ENCODE measurements at places on chromosomes 11 and 22. TPM values are rescaled to one million over a fixed set of nuclear protein-coding genes. Genes with fewer than 3 reads are reported as not detected.

Gene PGM2L1
- 7.8 TPM for total RNA-seq

Gene OR2AG2
- total RNA-seq: not detected

Gene OR2D2
- not detected for total RNA-seq

Gene IGLL1
- total RNA-seq: not detected

Gene PRSS23
- total RNA-seq: 45.5 TPM

GRCh38 chr11:45333001-45333971 lies 47.1 kb upstream of the SYT13 start:
- peak; percentile 31 for DNase-seq

DNA sequence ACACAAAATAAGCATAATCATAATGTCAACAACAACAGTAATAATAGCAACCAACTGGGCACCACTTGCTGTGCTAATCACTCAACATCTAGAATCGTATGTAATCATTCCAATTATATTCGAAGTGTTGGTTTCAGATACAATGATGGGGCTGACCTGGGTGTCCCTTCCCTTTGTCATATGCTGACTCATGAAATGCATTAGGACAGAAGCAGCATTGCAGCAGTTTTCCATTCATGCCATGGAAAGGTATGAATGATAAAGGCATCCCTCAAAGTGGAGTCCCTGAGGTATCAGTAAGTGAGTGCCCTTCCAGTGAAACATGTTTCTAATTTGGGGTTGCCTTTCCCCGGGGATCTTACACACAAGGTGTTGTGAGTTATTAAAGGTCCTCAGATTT lies 46.3 kb upstream of the ANO3 start:
- DNase-seq: no peak

DNA sequence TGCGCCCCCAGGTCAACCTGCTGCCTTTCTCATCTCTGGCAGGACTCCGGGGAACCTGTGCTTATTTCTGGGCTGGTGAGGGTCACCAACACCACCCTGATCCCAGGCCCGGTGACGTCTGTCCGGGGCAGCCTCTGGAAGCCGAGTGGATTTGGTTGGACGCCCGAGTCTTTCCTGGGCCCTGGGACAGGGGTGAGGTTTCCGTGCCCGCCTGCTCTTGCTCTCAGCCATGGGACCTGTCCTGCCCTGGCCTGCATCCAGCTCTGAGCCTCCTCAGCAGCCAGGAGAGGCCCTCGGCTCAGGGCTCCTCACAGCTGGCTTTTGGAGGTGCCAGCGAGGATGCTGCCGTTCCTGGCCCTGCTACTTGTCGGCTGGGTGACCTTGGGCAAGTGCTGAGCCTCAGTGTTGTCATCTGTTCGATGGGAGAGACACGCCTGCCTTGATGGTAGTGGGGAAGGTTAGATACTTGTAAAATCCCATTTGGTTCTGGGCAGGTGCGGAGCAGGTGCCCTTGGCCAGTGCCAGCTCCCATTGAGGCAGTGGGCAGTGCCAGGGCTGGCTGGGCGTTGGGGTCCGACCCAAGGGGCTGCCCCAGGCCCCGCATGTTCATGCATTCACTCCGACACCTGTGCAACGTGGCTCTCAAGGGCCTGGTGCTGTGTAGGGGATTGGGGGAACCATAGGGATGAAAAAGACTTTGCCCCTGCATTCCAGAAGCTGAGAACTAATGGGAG lies 58.9 kb upstream of the THY1 start:
- DNase-seq: no peak

DNA sequence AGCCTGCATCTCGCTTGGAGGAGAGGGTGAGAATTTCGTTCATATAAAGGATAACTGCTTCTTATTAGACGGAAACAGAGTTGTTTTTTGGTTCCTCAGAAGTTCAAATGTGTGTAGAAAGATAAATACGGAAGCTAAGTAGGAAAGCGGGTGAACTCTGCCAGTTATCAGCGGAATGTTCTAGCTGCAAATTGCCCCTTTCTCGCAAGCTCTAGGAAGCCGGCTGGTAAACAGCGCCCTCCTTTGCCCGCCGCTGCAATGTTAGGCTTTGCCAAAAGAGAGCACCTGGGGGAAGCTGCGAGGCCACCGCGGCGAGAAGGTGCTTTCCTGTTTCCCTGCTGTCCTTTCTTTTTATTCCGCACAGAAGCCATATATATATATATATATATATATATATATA lies 67.0 kb downstream of the IGLL5 start:
- no peak for DNase-seq

DNA sequence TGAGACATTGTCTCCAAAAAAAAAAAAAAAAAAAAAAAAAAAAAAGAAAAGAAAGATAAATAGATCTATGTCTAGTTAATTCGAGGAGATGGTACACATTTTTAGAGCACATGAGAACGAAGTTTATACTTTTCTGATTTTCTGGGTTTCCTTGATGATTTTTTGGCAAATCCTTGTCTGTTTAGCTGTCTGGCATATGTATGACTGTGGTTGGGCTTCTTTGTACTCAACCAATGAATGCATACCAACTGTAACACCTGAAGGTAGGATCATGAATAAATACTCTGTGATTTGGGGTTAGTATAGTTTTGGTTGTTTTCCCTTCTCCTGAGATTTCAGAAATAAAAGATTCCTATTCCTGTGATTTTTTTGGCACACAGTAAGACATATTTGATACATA lies 63.1 kb downstream of the ARHGEF12 start:
- no peak for DNase-seq

DNA sequence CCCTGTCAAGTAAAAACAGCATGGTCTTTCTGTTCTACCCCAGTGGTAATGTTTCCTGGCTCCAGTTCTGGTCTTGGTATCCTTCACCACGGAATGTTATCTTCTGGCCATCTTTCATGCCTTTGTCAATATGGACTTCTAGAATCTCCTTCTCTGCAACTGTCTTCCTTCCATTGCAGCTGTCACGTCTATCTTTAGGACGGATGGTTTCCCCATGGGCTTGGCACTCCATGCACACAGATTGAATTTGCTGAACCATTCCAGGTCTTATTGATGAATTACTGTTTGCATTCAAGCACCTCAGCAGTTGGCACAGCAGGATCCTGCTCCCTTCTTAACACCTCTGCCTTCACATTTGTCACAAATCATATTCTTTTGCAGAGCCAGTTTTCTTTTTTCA lies 44.9 kb upstream of the SLC25A18 start:
- no peak for DNase-seq

All from colonic mucosa (tissue), 4 donors.